ENCODE measurements at places on chromosomes 6 and 20.

GRCh38 chr6:99589290-99589672 lies 17.4 kb upstream of the PRDM13 start:
- no peak for DNase-seq

- no peak for DNase-seq
Measured at GRCh38 chr20:50321797-50322480, 131.3 kb downstream of the CEBPB start.

GRCh38 chr6:2712102-2712501 lies 38.6 kb downstream of the MYLK4 start:
- DNase-seq, result no peak

DNA sequence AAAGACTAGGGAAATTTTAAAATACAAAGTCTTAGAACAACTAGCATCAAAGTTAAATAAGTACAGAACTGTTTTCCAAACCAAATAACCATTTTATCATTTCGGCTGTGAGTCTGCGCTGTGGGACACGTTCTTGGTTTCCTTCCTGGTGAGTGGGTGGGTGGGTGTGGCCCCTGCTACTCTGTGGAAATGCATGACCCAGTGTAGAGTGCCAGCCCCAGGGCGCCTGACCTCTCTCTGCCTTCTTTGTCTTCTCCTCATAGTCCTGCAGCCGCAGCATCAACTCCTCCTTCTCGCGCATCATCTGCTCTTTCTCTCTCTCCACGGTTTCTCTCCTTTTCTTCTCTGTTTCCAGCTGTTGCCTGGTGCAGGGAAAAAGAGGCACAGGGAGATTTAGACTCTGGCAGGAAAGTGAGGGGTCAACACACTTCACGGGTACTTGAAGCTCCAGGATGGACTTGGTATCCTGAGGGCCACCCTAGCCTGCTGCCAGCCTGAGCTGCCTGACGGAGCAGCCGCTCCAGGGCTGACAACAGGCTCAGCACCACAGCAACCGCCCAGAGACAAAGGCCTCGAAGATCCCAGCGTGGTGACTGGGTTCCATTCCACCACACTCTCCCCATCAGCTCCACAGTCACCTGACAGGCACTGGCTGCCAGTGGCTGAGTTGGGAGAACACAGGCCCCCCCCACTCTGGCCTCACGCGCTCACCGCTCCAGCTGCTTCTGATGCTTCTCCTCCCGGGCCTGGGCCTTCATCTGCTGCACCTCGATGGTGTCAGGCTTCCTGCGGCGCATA lies 48.4 kb downstream of the EZR start:
- DNase-seq, result no peak

DNA sequence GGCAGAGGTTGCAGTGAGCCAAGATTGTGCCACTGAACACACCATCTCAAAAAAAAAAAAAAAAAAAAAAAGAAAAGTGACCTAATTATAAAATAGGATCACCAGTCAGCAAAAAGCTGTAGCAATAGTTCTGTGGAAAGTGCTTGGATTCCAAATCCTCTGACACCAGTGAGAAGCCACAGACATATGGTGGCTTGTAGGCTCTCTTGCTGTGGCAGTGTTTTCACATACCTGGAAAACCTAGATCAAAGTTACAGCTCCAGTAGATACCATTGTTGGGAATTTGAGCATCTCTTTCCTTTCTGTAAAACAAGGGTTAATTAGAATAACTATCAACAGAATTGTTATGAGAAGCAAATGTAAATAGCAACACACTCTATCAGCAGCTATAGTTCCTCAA lies 4.1 kb downstream of the CCDC170 start:
- no peak for DNase-seq

- DNase-seq, result no peak
Measured at GRCh38 chr6:100212131-100212530, 218.1 kb upstream of the MCHR2 start.

- DNase-seq, result no peak
Measured at GRCh38 chr6:22612236-22612635, 42.9 kb downstream of the HDGFL1 start.

DNA sequence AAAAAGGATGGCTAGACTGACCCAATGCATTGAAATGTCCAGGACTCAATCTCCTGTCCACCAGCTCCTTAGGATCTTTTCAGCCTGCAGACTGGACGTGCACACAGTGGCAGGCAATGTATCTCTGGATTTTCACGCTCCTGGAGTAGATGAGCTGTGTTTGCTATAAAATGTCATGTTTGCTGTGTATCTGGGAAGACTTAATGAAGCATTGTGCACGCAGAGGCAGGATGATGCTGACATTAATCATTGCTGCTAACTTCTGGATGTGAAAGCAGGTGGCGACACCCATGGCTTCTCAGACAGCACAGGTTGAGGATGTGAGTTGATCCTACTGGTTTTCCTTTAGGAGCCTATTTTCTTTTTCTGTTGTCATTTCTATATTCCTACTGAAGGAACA lies 133.1 kb upstream of the PCSK2 start:
- DNase-seq, result no peak

Data from stimulated activated CD8-positive, alpha-beta memory T cell treated with anti-CD3 and anti-CD28 coated beads, Interleukin-7, amount 100 ng/mL, for 24 hours (primary cell).